Activated CD8-positive, alpha-beta memory T cell treated with anti-CD3 and anti-CD28 coated beads, Interleukin-2, amount 10 ng/mL, durations not matched to agents 7 days and 5 days (primary cell): ENCODE measurements at places on chromosomes 3 and 15. TPM values are rescaled to one million over a fixed set of nuclear protein-coding genes. Genes with fewer than 3 reads are reported as not detected.

Gene CHDH
- total RNA-seq, result 1.0 TPM

Gene MORC1
- total RNA-seq, result not detected

Gene GNB4
- total RNA-seq, result 13.8 TPM

Gene SLC7A14
- total RNA-seq, result not detected

Gene TTLL13
- 0.80 TPM for total RNA-seq

Gene IL5RA
- not detected for total RNA-seq

Gene ZBBX
- total RNA-seq, result not detected

Gene PLCL2
- 36.8 TPM for total RNA-seq

Gene XIRP1
- 1.0 TPM for total RNA-seq

Gene ZSCAN29
- 34.7 TPM for total RNA-seq

Gene PLCH1
- 0.58 TPM for total RNA-seq

Gene THAP10
- total RNA-seq, result 0.20 TPM

Gene CHRNA3
- not detected for total RNA-seq

Gene NEK11
- total RNA-seq, result 1.3 TPM

Gene GUCA1C
- total RNA-seq, result not detected

Gene OCA2
- not detected for total RNA-seq

Gene MTMR10
- 19.9 TPM for total RNA-seq

Gene BFSP2
- total RNA-seq, result 1.2 TPM

Gene PDZRN3
- not detected for total RNA-seq

Gene PLSCR5
- total RNA-seq, result not detected

Gene PPM1L
- 8.3 TPM for total RNA-seq

Gene LHFPL4
- total RNA-seq, result not detected

Gene LMAN1L
- total RNA-seq, result not detected

Gene HIGD2B
- total RNA-seq, result not detected

Gene EFCC1
- 0.09 TPM for total RNA-seq

Gene BCHE
- not detected for total RNA-seq

Gene ADGRG7
- total RNA-seq, result not detected

Gene NANOGP8
- total RNA-seq, result not detected

Gene VIPR1
- total RNA-seq, result 0.14 TPM

Gene TLE3
- 53.5 TPM for total RNA-seq

Gene CHRFAM7A
- 2.1 TPM for total RNA-seq

Gene KY
- not detected for total RNA-seq

Gene NUP210
- 236 TPM for total RNA-seq

Gene ACKR2
- total RNA-seq, result 2.3 TPM

Gene MAGEF1
- 5.9 TPM for total RNA-seq

Gene PRR20G
- total RNA-seq, result not detected

Gene ZBTB47
- total RNA-seq, result 0.41 TPM
